ENCODE measurements at places on chromosomes 2 and 18.

DNA sequence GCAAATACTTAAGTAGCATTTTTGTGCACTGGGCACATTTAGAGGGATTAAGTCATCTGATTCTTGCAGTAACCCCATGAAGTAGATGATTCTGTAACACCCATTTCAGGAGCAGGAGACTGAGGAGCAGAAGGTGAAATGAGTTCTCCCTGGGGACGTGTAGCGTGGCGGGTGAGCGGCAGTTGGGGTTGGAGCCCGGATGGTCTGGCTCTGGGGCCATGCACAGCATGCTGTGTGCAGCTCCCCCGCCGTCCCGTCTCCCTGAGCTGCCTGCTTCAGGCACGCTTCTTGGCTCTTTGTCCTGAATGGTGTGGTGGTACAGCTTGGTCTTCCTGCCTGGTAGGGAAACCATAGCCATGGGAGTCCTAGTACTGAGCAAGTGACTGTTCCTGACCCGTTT lies 32.4 kb downstream of the INPP4A start:
- DNase-seq: no peak

DNA sequence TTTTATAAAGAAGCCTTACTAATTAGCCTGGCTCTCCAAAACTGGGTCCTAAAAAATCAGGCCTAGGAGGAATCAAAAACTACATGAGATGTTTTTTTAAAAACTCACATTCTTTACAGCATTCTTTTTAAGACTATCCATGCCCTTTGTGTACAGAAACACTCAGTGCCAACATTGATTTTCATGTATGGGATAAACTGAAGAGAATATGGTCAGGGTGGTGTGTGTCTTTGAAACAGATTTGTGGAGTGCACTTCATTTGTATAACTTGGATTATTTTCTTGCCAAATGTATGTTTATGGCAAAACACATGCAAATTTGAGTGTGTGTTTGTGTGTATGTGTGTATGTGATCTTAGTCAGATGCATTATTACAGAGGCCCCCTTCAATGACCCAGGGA lies 283.6 kb upstream of the ATP5MC3 start:
- no peak for DNase-seq

DNA sequence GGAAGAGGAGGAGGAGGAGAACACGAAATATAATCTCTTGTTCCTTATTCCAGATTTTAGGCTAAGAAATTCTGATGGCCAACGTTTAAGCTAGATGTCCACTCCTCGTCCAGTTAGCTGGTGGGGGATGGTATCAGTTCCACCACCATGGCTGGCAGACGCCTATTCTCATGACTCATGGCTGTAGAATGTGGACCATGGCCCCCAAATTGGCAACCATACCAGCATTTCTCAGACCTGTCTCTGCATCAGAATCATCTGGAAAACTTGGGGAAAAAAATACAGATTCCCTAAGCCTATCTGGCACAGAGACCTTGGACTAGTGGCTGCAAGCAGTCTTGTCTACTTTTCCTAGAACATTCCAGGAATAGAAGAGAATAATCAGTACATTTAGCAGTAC lies 267.7 kb upstream of the SIX2 start:
- DNase-seq: no peak

DNA sequence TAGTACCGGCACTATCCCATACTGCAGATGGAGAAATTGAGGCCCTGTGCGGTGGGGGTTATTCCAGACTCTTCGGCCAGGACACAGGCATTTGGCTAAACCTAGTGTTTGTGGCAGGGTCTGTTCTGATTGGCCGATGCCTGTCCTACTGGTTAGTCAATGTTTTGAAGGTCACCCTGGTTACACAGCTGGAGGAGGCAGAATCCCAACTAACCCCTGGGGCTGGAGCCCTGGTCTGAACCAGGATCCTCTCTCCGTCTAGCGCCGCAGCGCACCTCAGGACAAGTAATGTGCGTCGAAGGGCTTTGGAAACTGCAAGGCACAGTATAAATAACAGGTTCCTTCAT lies 19.4 kb downstream of the TEX44 start:
- no peak for DNase-seq

DNA sequence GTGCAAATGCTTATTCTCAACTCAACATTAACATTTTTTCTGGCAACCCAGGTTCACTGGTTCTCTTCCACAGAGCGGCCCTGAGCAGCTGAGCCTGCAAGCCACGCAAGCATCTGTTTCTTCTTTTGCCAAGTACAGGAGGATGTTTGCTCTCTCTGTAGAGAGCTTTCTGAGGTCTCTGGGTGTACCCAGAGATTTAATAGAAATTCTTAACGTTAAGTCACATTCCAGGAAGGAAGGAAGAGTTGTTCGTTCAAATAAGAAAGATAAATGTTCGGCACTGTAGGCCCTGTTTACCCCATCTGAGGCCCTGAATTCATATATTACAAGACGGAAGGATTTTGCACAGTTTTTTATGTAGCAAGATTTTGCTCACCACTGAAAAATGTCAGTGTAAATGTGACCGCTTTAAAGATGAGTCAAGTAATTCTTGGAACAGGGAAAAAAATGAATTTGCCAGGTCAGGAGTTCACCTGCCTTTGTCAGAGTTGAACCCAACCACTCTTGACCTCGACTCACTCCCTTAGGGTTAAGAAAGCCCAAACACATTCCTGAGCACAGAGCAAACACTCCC lies 30.1 kb downstream of the KCTD18 start:
- no peak for DNase-seq

- DNase-seq: no peak
These were observed 42.4 kb downstream of the ABCB11 start for GRCh38 chr2:168988755-168989154.

GRCh38 chr2:34907812-34908211 lies 1308.7 kb upstream of the FAM98A start:
- DNase-seq: no peak

DNA sequence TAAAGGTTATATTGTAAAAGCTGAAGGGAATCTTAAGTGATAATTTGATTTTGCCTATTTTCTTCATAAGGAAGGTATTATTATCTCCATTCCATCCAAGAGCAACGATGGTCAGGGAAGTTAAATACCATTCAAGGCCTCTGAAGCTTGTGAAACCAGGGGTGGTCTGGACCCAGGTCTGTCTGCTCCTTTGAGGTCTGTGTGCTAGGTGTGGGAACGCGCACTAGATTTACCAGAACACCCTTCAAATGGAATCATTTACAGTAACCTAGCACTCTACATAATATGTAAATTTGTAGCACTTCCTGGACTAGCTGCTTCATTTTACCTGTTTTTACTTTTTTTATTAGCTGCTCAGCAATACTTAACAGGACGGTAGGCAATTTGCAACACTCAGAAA lies 6.4 kb upstream of the TRIB2 start:
- no peak for DNase-seq

- no peak for DNase-seq
These were observed 56.7 kb downstream of the SF3B1 start for GRCh38 chr2:197378086-197378485.

GRCh38 chr2:104852090-104852666 lies 1.7 kb upstream of the POU3F3 start:
- DNase-seq: no peak

GRCh38 chr2:102512161-102512560 lies 39.1 kb downstream of the SLC9A4 start:
- DNase-seq: no peak

- DNase-seq: no peak
These were observed 103.8 kb downstream of the WDPCP start for GRCh38 chr2:63484481-63484880.

DNA sequence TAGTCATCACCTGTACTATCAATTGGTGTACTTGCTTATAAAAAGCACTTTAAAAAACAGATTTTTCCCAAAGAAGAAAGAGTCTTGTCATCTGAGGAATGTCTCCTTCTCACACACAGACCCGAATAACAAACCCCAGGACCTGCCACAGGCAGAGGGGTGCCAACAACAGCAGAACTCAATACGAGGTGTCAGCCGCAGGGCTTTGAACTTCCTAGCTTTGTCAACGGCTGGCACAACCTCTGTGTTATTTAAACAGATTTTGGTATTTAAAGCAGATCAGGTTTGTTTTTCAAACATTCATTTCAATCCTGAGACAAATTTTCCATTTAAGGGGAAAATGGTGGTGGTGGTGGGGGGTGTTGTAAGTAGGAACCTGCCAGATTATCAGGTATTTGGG lies 138.4 kb upstream of the RIOK3 start:
- no peak for DNase-seq

GRCh38 chr2:171056307-171056706 lies 104.4 kb downstream of the TLK1 start:
- no peak for DNase-seq

DNA sequence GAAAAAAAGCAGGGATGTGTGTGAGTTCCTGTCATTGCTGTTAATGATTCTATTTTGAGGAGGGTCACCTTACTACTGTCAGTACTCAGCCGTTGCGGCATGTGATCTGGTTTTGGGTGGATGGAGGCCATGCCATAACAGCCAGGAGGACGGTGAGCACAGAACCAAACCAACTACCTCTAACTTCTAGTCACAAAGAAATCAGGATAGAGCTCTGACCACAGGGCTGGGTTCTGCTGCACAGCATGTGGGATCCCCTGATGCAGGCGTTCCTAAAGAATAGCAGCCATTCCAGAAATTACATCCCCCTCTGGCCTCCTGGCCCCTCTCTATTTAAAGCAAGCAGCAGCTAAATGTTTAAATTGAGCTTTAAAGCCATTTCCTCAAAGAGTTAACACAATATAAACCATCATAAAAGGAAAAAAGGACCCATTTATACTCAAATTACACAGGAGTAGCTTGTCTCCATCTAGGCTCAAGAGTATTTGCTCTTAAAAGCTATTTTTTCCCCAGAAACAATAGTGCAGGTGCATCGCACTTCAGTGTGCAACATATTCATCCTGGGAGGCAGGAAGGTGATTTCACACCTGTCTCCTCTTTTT lies 786.4 kb downstream of the RNF144A start:
- no peak for DNase-seq

- no peak for DNase-seq
These were observed 67.3 kb upstream of the CABLES1 start for GRCh38 chr18:23068011-23068410.

- no peak for DNase-seq
These were observed 13.3 kb downstream of the MPHOSPH10 start for GRCh38 chr2:71143782-71144181.

DNA sequence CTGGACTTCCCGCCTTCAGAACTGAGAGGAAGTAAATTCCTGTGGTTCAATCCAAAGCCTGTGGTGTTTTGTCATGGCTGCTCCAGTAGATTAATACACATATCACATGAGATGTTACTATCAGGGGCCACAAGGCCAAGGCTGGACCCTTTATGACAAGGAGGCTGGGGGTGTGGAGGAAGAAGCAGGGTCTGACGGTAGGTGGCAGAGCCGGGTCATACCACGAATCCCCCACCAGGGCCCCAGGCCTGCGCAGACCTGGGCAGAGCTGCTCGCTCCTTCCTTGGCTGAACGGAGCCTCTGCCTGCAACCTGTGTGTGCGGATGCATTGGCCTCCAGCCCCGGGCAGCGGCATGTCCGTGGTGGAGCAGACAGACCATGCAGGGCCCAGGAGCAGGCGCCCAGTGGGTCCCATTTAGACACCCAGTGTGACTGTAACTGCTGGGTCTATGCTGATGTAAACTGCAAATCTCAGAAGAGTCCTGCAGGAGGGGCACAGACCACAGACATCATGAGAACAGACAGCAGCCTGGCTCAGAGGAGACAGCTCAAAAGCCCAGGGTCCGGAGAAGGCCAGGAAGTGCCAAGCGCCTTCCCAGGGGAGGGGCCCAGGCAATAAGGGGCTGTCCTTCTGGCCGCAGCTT lies 155.2 kb downstream of the PXDN start:
- DNase-seq: no peak

- no peak for DNase-seq
These were observed 37.3 kb downstream of the CAPN13 start for GRCh38 chr2:30769891-30770462.

- no peak for DNase-seq
These were observed 108.4 kb downstream of the GATA6 start for GRCh38 chr18:22277758-22278157.

DNA sequence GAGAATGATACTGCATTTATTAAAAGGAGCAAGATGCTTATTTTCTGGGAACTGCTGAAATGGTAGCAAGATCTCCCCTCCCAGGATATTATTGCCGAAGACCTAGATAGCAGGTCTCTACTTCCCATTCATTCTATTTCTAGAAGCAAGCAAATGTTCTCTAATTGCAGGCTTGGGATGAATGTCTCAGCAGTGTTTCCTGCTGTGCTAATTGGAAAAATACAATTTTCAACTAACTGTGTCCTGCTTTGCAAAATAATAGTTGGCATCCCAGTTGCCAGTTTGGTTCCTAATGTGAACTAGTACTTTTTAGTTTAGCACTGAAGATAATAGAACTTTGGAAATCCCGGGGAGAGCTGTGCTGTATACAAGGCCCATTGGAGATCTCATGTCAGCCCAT lies 26.1 kb downstream of the SLC20A1 start:
- no peak for DNase-seq

DNA sequence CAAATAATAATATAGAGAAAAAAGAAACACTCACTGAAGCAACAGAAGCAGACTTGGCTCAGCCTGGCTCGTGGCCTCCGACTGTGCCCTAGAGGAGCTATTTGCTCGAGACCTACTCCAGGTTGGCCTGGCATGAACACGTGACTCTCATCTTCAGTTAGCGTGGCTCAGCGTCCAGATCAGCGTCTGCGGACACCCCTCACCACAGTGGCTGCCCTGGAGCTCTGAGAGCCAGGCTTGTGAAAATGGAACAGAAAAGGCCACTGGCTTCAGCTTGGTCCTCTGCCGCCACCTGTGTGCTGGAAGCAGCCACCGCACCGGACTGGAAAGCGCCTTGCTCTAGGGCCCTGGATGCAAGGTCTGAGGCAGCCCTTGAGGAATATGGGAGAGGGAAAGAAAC lies 1184.0 kb upstream of the GYPC start:
- DNase-seq: peak; percentile 37

- no peak for DNase-seq
These were observed 44.6 kb downstream of the CD8B2 start for GRCh38 chr2:106531676-106532214.

GRCh38 chr2:102437122-102437521 lies 14.2 kb downstream of the IL18RAP start:
- DNase-seq: no peak

DNA sequence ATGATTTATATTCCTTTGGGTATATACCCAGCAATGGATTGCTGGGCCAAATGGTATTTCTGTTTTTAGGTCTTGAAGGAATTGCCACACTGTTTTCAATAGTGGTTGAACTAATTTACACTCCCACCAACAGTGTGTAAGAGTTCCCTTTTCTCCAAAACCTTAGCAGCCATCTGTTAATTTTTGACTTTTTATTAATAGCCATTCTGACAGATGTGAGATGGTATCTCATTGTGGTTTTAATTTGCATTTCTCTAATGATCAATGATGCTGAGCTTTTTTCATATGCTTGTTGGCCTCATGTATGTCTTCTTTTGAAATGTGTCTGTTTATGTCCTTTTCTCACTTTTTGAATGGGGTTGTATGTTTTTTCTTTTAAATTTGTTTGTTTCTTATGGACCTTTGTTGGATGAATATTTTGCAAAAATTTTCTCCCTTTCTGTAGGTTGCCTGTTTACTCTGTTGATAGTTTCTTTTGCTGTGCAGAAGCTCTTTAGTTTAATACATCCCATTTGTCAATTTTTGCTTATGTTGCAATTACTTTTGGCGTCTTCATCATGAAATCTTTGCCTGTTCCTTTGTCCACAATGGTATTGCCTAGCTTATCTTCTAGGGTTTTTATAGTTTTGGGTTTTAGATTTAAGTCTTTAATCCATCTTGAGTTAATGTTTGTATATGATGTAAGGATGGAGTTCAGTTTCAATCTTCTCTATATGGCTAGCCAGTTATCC lies 119.7 kb upstream of the XIRP2 start:
- DNase-seq: no peak
